ENCODE measurements at places on chromosomes 16 and 17.

DNA sequence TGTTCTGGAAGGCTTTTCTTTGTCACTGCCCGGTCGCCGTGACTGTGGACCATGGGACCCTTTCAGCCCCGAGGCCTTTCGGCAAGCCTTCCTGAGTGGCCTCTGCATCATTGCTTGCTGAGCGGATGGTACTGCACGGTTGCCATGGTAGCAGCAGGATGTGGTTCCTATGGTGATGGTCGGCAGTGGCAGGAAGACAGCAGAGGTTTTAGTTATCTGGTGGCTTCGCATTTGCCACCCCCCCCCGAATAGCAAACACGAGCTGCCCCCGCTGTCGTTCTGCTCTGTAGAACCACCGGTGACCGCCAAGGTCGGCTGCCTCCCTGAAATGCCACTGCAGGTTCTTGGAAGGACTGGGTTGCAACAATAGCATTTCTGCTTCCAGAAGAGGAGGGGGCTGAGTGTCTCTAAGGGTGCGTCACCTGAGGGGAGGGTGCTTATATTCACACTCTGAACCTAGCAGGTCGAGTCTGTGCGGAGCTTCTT is 76.6 kb downstream of the CMIP start:
- no peak for DNase-seq

GRCh38 chr17:32834104-32834503 is 42.8 kb downstream of the MYO1D start:
- no peak for DNase-seq

GRCh38 chr17:63262751-63263476 is 183.2 kb downstream of the CYB561 start:
- DNase-seq = no peak

- no peak for DNase-seq
These were observed 32.3 kb upstream of the HS3ST3A1 start for GRCh38 chr17:13634021-13634420.

DNA sequence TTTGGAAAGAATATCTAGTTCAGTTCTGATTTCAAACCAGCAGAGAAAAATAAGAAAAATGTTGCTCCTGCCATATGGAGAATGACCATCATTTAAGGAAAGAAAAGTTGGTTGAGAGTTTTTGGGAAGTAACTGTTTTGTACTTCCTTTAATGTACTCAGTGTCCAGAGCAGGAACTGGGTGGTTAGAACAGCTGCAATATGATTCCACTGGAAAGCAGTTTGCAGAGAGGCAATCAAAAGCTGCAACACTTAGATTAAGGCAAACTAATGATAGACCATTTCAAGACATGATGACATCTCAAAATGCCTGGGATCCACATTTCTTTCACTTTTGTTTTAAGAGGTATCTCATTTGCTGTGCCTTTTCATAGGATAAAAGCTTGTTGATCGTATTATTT is 313.3 kb upstream of the HSBP1 start:
- DNase-seq = no peak

- no peak for DNase-seq
These were observed 12.9 kb downstream of the CMIP start for GRCh38 chr16:81457326-81458133.

- no peak for DNase-seq
These were observed 130.3 kb downstream of the CCDC144A start for GRCh38 chr17:16820161-16820877.

DNA sequence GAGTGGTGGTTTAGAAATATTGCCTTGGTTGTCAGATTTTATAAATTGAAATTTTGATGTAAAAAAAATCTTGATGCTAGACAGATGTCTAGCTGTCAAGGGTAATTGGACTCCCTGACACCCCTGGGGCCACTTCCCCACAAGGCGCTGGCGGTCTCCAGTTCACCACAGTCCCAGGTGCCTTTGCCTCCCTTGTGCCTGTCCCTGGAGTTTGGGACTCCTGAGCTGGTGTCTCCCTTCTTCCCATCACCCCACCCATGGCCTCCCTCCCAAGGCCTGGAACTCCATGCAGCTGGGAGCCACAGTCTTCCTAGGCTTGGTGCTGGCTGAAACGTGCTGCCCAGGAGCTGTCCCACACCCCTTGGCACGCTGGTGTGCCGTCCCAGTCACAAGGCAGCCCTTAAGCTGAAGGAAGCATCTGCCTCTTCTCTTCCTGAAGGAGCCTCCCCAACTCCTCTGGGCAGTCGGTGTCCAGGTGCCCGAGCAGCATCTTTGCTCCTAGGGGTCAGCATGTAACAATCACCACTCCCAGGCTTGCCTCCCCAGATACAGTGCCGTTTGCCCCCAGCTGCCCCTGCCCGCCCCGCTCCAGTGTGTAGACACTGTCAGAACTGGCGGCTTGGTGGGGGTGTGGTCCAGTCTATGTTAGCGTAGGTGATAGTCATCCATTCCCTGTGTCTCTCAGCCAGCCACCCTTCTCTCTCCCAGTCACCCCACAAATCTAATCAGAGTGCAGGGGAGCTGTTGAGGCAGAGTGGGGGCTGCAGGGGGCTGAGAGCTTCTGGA is 26.2 kb downstream of the POLR3E start:
- DNase-seq = no peak

DNA sequence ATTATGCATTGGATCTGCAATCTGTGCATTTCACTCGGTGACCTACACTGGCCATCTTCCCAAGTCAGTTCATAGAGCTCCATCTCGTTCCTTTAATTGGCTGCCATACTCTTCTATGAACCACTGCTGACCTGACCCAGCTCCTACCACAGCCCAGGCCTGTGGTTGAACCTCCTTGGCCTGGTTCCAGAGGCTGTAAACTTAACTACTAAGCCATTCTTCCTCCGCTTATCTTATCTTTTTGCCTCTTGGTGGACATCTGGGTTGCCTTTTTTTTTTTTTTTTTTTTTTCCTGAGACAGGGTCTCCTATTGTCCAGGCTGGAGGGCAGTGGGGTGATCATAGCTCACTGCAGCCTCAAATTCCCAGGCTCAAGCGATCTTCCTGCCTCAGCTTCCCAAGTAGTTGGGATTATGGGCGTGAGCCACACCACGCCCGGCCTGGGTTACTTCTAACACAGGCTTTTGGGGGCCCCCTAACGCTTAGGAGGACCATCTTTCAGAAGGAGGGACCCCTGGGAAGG is 18.3 kb downstream of the COQ7 start:
- DNase-seq = no peak

DNA sequence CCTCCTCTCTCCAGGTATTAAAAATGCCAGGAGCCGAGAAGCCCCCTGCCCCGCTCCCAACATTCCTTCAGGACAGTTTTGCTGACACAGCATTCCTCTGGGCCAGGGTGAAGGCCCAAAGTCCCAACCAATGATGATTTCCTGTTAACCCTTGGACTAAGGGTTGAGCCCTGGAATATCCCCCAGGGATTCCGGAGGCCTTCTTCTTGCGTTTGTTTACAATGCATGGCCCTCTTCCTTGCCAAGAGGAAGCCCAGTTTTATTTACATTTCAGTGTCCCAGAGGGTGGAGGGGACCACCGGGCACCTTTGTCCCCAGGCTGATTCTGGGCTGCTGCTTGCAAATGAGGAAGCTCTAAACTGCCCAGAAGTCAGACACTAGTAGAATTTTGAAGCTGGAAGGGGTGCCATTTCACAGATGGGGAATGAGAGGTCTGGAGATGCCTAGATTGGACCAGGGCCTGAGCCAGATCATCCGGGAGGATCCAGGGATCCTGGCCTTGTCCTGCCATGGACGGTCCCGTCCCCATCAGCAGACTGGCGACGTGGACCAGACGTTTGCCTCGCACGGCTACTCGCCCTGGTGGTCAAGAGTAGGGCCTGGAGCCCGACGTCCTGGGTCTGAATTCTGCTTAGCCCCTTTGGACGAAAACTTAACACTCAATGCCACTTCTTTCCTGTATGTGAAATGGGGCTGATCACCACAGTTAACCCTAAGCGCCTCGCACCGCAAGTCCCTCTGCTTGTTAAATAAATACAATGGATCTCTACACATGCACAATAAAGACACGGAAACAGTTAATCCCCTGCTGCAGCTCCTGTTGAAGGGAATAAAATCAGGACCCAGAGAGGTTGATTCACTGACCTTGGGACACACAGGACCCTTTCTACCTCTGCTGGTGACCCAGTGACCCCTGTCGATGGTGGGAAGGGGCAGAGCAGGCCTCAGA is 55.6 kb upstream of the CIBAR2 start:
- DNase-seq = no peak

DNA sequence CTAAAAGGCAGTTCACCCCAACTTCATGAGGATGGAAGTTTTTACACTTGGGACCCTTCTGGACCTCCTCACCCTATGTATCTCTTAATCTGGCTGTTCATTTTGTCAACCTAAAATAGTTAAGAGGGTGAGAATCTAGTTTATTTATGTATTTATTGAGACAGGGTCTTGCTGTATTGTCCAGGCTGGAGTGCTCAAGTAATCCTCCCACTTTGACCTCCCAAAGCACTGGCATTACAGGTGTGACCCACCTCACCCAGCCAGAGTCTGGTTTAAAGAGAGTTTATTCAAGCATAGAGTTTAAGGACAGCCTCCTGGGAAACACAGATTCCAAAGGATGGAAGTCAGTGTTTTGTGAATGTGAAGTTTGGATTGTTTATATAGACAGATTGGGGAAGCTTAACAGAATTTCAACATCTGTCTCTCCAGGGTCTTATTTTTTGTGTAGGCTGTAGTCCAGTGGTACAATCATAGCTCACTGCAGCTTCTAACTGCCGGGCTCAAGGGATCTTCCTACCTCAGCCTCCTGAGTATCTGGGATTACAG is 8.0 kb upstream of the APPBP2 start:
- no peak for DNase-seq
